ENCODE measurements at places on chromosomes 4 and X. TPM values are rescaled to one million over a fixed set of nuclear protein-coding genes. Genes with fewer than 3 reads are reported as not detected.

RAB39B gene
- total RNA-seq = 0.11 TPM

PNMA6A gene
- 1.4 TPM for total RNA-seq

UXT gene
- 93.5 TPM for total RNA-seq

WDR17 gene
- total RNA-seq = 0.38 TPM

GSPT2 gene
- total RNA-seq = 8.8 TPM

GAGE13 gene
- total RNA-seq = not detected

NLGN4X gene
- total RNA-seq = 4.5 TPM

PDE5A gene
- total RNA-seq = 8.2 TPM

TMPRSS11D gene
- not detected for total RNA-seq

WAS gene
- total RNA-seq = 2.3 TPM

SYP gene
- 1.6 TPM for total RNA-seq

HAND2 gene
- 117 TPM for total RNA-seq

GLRA3 gene
- total RNA-seq = not detected

HSD17B13 gene
- 0.08 TPM for total RNA-seq

DNA sequence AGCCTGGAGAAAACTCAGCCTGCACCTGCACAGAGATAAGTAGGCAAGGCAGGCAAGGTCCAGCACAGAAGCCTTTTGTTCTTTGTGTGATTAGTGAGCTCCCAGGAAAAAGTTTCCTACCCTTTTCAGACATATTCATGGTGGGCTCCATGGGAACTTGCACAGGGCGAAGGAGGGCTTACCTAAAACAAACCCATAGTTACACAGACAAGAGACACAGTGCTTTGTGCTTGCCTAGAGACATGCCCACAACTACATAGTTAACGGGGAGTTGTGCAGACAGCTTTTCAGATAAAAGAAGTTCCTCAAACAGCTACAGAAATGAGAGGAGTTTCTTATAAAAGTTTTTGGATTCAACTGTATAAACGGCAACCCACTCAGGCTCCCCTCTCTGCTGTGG, 180.5 kb downstream of the GLUD2 start:
- no peaks in the 10 kb centered on the region for H3K27me3 ChIP-seq
- no peak for DNase-seq
- H3K4me1 ChIP-seq = no peaks in the 10 kb centered on the region
- no peaks in the 10 kb centered on the region for H3K36me3 ChIP-seq
- no peak overlapping the region for H3K27ac ChIP-seq
- no peak overlapping the region for H3K4me3 ChIP-seq

- H3K4me3 ChIP-seq = no peak overlapping the region
- no peaks in the 10 kb centered on the region for H3K36me3 ChIP-seq
- no peaks in the 10 kb centered on the region for H3K4me1 ChIP-seq
- H3K27me3 ChIP-seq = no peaks in the 10 kb centered on the region
- H3K27ac ChIP-seq = no peak overlapping the region
These were observed 734.3 kb downstream of the STIM2 start for GRCh38 chr4:27594922-27595321.

DNA sequence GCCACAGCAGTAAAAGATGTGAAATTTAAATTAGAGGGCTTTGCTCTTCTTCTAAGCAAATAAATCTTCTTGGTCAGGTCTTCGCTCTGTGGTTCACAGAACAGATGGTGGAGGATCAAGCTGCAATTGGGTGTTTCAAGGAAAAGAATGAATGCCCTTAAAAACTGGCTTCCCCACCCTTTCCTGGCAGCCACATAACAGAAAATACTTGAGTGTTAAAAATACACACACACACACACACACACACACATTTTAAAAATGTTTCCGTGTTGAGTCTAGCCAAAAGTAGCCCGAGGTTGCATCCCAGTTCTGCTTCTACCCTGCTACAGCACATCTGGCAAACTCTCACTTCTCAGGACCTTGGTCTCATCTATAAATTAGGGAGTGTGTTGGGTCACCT, 56.7 kb upstream of the FGFBP2 start:
- H3K27ac ChIP-seq = no peak overlapping the region
- DNase-seq = no peak
- H3K4me3 ChIP-seq = no peak overlapping the region
- H3K36me3 ChIP-seq = no peaks in the 10 kb centered on the region

- H3K4me3 ChIP-seq = no peak overlapping the region
- H3K27ac ChIP-seq = no peak overlapping the region
- H3K27me3 ChIP-seq = no peaks in the 10 kb centered on the region
- H3K36me3 ChIP-seq = no peaks in the 10 kb centered on the region
- H3K4me1 ChIP-seq = no peaks in the 10 kb centered on the region
- DNase-seq = no peak
These were observed 1175.6 kb downstream of the TECRL start for GRCh38 chr4:63233671-63234070.

GRCh38 chr4:63440236-63440635, 969.0 kb downstream of the TECRL start:
- no peak overlapping the region for H3K4me3 ChIP-seq
- H3K27ac ChIP-seq = no peak overlapping the region
- DNase-seq = no peak
- H3K27me3 ChIP-seq = no peaks in the 10 kb centered on the region

GRCh38 chr4:134885436-134885835, 683.8 kb upstream of the PABPC4L start:
- DNase-seq = no peak
- H3K36me3 ChIP-seq = no peaks in the 10 kb centered on the region
- no peak overlapping the region for H3K27ac ChIP-seq
- H3K4me3 ChIP-seq = no peak overlapping the region
- H3K27me3 ChIP-seq = no peaks in the 10 kb centered on the region
- H3K4me1 ChIP-seq = no peaks in the 10 kb centered on the region

GRCh38 chrX:46165411-46165810, 379.8 kb downstream of the ZNF674 start:
- no peak overlapping the region for H3K4me3 ChIP-seq
- DNase-seq = no peak
- H3K4me1 ChIP-seq = no peaks in the 10 kb centered on the region
- H3K27ac ChIP-seq = no peak overlapping the region
- no peaks in the 10 kb centered on the region for H3K36me3 ChIP-seq

GRCh38 chr4:123167931-123168330, 228.7 kb upstream of the SPRY1 start:
- no peaks in the 10 kb centered on the region for H3K36me3 ChIP-seq
- H3K4me1 ChIP-seq = peaks cover 5% of the 10 kb centered on the region
- no peak overlapping the region for H3K27ac ChIP-seq
- H3K27me3 ChIP-seq = no peaks in the 10 kb centered on the region
- no peak for DNase-seq

GRCh38 chr4:47109379-47109778, 78.0 kb downstream of the GABRB1 start:
- no peaks in the 10 kb centered on the region for H3K27me3 ChIP-seq
- H3K27ac ChIP-seq = no peak overlapping the region
- no peak overlapping the region for H3K4me3 ChIP-seq
- no peaks in the 10 kb centered on the region for H3K36me3 ChIP-seq

- no peak overlapping the region for H3K4me3 ChIP-seq
- H3K4me1 ChIP-seq = no peaks in the 10 kb centered on the region
- H3K27me3 ChIP-seq = no peaks in the 10 kb centered on the region
These were observed 36.7 kb downstream of the IL13RA1 start for GRCh38 chrX:118764122-118764521.

- H3K27ac ChIP-seq = peak overlapping the region; percentile 65
- no peaks in the 10 kb centered on the region for H3K27me3 ChIP-seq
- H3K36me3 ChIP-seq = no peaks in the 10 kb centered on the region
- no peak for DNase-seq
- no peak overlapping the region for H3K4me3 ChIP-seq
These were observed 92.6 kb downstream of the KDR start for GRCh38 chr4:55032788-55033187.

DNA sequence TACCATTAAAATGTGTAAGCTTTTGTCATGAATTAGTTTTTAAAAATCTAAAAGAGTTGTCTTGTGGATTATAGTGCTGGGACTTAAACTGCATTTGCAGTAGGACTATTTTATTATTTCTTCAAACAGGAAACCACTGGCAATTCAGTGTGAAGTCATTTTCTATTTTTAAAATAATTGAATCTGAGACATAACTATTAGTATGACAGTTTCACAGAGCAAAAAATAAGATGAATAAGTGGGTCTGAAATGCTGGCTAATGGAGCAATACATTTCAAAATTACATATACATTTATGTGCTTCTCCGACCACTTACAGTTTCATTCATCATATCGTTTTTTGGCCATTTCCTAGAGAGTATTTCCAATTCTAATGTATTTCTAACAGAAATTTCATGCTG, 75.3 kb upstream of the RAPGEF2 start:
- DNase-seq = no peak
- no peak overlapping the region for H3K4me3 ChIP-seq
- no peak overlapping the region for H3K27ac ChIP-seq
- peaks cover 27% of the 10 kb centered on the region for H3K4me1 ChIP-seq
- H3K36me3 ChIP-seq = no peaks in the 10 kb centered on the region

- no peaks in the 10 kb centered on the region for H3K4me1 ChIP-seq
- H3K36me3 ChIP-seq = no peaks in the 10 kb centered on the region
- peaks cover 4% of the 10 kb centered on the region for H3K27me3 ChIP-seq
- DNase-seq = no peak
- H3K27ac ChIP-seq = no peak overlapping the region
These were observed 55.6 kb upstream of the EXOC1L start for GRCh38 chr4:55763996-55764395.

DNA sequence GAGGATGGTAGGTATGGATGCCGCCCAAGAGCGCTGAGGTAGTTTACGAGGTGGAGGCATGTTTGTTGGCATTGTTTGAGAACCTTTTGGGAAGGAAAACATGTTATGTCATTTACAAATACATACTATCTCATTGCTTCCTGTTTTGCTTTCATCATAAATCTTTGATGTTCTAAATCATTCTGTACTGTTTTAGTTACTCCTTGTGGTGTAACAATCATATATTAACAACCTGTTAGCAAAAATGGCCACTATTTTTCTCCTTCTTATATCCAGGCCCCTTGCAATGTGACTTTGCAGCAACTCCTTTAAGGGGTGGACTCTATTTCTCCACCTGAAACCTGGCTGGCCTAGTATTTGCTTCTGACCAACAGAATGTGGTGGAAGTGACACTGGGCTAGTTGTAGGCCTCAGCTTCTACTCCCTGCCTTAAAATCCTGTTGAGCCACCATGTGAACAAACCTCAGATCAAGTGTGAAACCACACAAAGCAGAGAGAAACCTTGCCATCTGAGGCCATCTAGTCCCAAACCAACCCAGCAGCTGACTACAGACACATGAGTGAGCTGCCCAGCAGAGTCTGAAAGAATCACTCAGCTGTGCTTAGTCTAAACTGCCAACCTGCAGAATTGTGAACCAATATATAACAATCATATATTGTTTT, 15.8 kb upstream of the CXorf38 start:
- H3K27me3 ChIP-seq = no peaks in the 10 kb centered on the region
- DNase-seq = no peak
- H3K4me1 ChIP-seq = no peaks in the 10 kb centered on the region
- H3K27ac ChIP-seq = no peak overlapping the region

DNA sequence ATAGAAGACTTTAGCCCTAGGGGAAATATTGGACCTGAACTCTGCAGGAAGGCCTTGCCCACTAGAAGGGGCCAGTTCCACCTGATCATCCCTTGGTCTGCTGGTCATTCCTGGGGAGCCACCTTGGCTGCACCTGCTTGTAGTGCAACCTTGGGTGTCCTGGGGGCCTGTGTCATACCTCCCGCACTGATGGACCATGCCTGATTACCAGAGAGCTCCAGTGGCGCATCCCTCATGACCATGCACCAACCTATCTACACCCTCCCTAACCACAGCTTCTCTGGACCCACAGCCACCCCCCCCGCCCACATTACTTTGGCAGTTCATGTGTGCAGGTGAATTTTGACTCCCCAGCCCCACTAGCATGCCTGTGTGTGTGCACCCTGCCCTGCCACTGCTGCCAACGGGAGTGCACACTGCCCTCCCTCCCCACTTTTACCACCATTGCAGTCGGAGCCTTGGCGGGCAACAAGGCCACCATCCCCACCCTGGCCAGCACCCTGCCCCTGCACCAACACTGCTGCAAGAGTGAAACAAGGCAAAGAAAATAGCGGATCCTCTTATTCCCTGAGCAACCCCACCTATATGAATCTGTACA, 208.1 kb downstream of the FAM47B start:
- no peak overlapping the region for H3K27ac ChIP-seq
- no peaks in the 10 kb centered on the region for H3K4me1 ChIP-seq
- DNase-seq = no peak
- no peaks in the 10 kb centered on the region for H3K36me3 ChIP-seq

- H3K4me1 ChIP-seq = no peaks in the 10 kb centered on the region
- H3K27ac ChIP-seq = no peak overlapping the region
- no peak overlapping the region for H3K4me3 ChIP-seq
- peaks cover 16% of the 10 kb centered on the region for H3K27me3 ChIP-seq
- no peaks in the 10 kb centered on the region for H3K36me3 ChIP-seq
These were observed 44.3 kb downstream of the CCNG2 start for GRCh38 chr4:77201343-77201742.

GRCh38 chr4:94372991-94373390, 30.4 kb upstream of the HPGDS start:
- H3K27ac ChIP-seq = no peak overlapping the region
- no peak overlapping the region for H3K4me3 ChIP-seq
- no peaks in the 10 kb centered on the region for H3K4me1 ChIP-seq
- no peak for DNase-seq
- no peaks in the 10 kb centered on the region for H3K27me3 ChIP-seq

GRCh38 chr4:58090539-58090938, 980.4 kb upstream of the IGFBP7 start:
- DNase-seq = no peak
- H3K27ac ChIP-seq = no peak overlapping the region
- H3K4me3 ChIP-seq = no peak overlapping the region
- no peaks in the 10 kb centered on the region for H3K36me3 ChIP-seq

DNA sequence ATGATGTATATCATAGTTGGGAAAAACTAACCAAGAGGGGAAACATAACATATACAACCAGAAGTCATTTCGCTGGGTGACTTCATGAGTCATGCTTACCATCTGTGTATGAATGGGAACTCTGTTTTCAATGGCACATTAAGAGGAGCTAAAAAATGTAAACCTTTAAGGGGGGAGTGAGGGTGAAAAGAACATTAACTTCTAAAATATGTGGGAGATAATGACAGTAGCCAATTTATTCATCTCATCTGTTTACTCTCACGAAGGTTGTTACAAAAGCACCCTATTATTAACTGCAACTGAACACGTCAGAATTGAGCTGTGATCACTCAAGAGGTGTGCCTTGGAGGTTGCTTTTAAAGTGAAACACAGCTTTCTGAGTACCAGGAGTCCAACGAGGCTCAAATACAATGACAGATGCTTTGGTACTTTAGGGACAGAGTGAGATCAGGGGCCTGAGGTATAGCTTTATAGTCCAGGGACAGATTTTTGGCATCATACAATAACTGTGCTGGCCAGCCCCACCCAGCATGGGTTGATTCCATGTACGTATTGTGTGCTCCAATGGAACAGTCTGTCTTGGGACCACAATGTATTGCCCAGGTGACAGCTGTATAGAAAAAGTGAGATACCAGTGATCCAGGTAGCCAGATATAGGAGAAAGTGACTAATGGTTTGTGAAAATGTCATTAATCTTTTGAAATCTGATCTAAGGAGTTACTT, 107.3 kb downstream of the AMMECR1 start:
- H3K4me3 ChIP-seq = no peak overlapping the region
- H3K27me3 ChIP-seq = no peaks in the 10 kb centered on the region
- no peaks in the 10 kb centered on the region for H3K4me1 ChIP-seq
- no peaks in the 10 kb centered on the region for H3K36me3 ChIP-seq
- no peak for DNase-seq

GRCh38 chr4:109887071-109887470, 25.6 kb upstream of the EGF start:
- H3K27me3 ChIP-seq = no peaks in the 10 kb centered on the region
- no peaks in the 10 kb centered on the region for H3K4me1 ChIP-seq
- H3K27ac ChIP-seq = no peak overlapping the region
- H3K36me3 ChIP-seq = no peaks in the 10 kb centered on the region
- H3K4me3 ChIP-seq = no peak overlapping the region

GRCh38 chr4:136873555-136873954, 658.7 kb downstream of the PCDH18 start:
- H3K27me3 ChIP-seq = no peaks in the 10 kb centered on the region
- no peak overlapping the region for H3K27ac ChIP-seq
- H3K4me1 ChIP-seq = no peaks in the 10 kb centered on the region
- no peak overlapping the region for H3K4me3 ChIP-seq
- no peaks in the 10 kb centered on the region for H3K36me3 ChIP-seq
